CD14-positive monocyte (primary cell): ENCODE measurements at places on chromosomes 5 and 9. TPM values are rescaled to one million over a fixed set of nuclear protein-coding genes. Genes with fewer than 3 reads are reported as not detected.

The NR4A3 gene
- polyA plus RNA-seq: 0.88 TPM

The PCDHB11 gene
- not detected in 2 replicates for polyA plus RNA-seq

The AFAP1L1 gene
- not detected for polyA plus RNA-seq

The KCNMB1 gene
- 0.79 TPM for polyA plus RNA-seq

The LCN2 gene
- not detected for polyA plus RNA-seq

The LIFR gene
- not detected for polyA plus RNA-seq

DNA sequence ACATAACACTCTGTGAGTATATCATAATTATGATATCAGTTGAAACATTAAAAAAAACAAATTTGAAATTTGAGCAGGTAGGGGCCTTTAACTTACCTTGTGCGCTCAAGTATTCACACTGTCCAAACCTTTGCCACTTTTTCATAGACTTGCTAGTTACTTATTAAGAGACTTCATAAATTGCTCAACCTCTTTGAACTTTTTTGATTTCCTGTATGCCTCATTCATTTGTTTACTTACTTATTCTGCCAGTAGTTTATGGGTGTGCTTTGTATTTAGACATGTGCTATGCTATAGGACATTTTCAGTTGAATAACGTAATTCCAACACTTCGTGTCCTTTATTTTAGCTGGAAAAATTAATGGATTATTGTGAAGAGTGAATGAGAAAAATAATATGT lies 204.8 kb downstream of the HCN1 start:
- no peak for DNase-seq
- H3K36me3 ChIP-seq: no peaks in the 10 kb centered on the region
- no peaks in the 10 kb centered on the region for H3K4me1 ChIP-seq
- no peaks in the 10 kb centered on the region for H3K27me3 ChIP-seq
- no peak overlapping the region for H3K4me3 ChIP-seq
- H3K27ac ChIP-seq: no peak overlapping the region

- H3K27me3 ChIP-seq: no peaks in the 10 kb centered on the region
- no peak for DNase-seq
- H3K4me3 ChIP-seq: no peak overlapping the region
- no peaks in the 10 kb centered on the region for H3K36me3 ChIP-seq
- H3K4me1 ChIP-seq: no peaks in the 10 kb centered on the region
These were observed 16.4 kb upstream of the OMD start for GRCh38 chr9:92440751-92441046.

DNA sequence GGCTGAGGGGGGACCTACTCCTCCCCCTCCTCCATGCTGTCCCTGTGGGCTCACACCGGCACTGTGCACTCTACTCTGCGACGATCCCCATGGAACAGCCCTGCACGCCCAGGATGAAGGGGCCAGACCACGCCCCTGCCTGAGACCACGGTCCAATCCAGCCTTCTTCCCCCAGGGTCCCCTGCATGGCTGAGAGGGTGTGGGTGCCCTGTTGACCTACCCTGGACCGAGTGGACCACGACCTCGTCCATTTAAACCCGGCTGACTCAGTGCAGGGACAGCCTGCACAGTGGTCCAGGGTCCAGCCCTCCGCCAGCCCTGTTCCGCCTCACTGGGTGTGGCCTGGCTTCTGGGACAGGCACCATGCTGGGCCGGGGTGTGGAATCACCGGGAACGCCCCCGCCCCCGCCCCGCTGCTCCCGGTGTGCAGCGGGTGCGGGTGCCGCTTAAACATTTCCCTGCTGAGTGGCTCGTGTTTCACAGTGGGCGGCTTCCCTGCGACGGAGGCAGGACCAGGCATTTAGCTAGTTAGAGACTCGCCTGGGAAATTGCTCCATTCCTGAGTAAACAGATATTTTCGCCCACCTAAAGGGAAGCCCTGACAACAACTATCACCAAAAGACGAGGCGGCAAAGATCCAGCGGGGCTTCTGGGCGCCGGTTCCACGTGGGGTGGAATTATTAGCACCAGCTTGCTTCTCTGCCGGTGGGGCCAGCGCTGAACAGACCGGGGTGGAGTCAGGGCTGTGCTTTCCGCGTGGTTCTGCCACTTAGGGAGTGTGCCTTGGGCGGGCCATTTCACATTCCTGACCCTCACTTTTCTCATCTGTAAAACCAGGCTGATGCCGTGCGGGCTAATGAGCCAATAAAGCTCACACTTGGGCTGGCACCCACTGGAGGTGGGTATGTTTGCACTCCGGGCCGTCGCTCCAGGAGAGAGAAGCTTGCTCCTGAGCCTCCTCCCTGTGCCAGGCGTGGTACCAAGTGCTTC lies 22.6 kb downstream of the DBH start:
- no peaks in the 10 kb centered on the region for H3K36me3 ChIP-seq
- no peak for DNase-seq
- H3K4me1 ChIP-seq: no peaks in the 10 kb centered on the region
- H3K4me3 ChIP-seq: no peak overlapping the region
- no peaks in the 10 kb centered on the region for H3K27me3 ChIP-seq

- no peak overlapping the region for H3K4me3 ChIP-seq
- peaks cover 10% of the 10 kb centered on the region for H3K4me1 ChIP-seq
- DNase-seq: no peak
- no peak overlapping the region for H3K27ac ChIP-seq
- no peaks in the 10 kb centered on the region for H3K27me3 ChIP-seq
These were observed 9.3 kb downstream of the PRLR start for GRCh38 chr5:35220967-35221366.

DNA sequence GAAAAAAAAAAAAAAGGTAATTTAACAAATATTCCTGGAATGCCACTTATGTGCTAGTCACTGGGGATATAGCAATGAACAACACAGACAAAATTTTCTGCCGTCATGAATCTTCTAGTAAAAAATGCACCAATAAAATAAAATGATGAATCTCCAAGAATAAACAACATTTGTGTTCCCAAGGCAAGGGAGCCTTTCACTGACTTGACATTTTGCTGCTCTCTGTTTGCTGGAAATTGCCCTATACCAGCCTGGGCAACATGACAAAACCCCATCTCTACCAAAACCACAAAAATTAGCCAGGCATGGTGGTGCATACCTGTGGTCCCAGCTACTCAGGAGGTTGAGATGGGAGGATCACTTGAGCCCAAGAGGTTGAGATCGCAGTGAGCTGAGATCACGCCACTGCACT lies 64.5 kb upstream of the ERBIN start:
- H3K36me3 ChIP-seq: no peaks in the 10 kb centered on the region
- peaks cover 20% of the 10 kb centered on the region for H3K4me1 ChIP-seq
- no peak for DNase-seq
- no peak overlapping the region for H3K27ac ChIP-seq
- no peaks in the 10 kb centered on the region for H3K27me3 ChIP-seq

- no peak for DNase-seq
- no peaks in the 10 kb centered on the region for H3K4me1 ChIP-seq
- no peak overlapping the region for H3K27ac ChIP-seq
- no peak overlapping the region for H3K4me3 ChIP-seq
These were observed 1.1 kb downstream of the HTR1A start for GRCh38 chr5:63961125-63961597.

DNA sequence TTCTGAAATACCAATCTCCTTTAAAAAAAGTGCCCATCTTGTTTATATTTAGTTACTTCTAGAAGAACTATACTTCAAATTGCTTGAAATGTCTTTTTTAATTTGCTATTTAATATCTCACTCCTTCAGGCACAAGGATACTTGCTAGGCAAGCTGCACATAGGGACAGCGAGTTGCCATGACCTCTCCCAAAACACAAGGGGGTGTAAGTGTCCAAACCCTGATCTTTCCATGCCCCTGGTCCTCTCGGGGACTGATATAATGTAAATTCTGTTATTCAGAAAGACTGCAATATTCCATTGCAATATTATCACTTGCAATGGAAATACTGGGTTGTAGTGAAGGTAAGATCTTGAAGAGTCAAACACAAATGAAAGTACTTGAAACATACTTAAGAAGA lies 480.4 kb downstream of the CETN3 start:
- no peaks in the 10 kb centered on the region for H3K4me1 ChIP-seq
- H3K36me3 ChIP-seq: no peaks in the 10 kb centered on the region
- H3K27ac ChIP-seq: no peak overlapping the region

DNA sequence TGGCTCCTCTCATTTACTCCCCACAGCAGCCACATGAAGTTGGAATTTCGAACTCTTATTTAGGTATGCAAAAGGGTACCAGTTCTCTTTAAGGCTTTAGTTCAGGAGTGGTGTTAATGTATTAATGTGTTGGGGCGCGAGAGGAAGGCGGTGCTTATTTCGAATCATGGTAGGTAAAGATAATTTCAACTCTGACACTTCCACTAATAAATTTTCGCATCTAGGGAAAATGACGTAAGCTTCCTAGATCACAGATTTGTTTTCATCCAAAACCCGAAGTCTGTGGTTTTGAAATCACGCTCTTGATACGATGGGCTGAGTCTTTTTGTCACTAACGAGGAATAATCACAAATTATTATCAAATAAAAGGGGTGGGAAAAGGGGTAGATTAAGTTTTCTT lies 681 bp downstream of the PPWD1 start:
- H3K4me1 ChIP-seq: peaks cover 22% of the 10 kb centered on the region
- peaks cover 15% of the 10 kb centered on the region for H3K36me3 ChIP-seq
- H3K27ac ChIP-seq: peak overlapping the region; percentile 99

GRCh38 chr5:65292196-65292595 lies 189.5 kb downstream of the ADAMTS6 start:
- no peaks in the 10 kb centered on the region for H3K36me3 ChIP-seq
- no peak overlapping the region for H3K4me3 ChIP-seq
- no peak overlapping the region for H3K27ac ChIP-seq
- no peaks in the 10 kb centered on the region for H3K4me1 ChIP-seq
- H3K27me3 ChIP-seq: no peaks in the 10 kb centered on the region

DNA sequence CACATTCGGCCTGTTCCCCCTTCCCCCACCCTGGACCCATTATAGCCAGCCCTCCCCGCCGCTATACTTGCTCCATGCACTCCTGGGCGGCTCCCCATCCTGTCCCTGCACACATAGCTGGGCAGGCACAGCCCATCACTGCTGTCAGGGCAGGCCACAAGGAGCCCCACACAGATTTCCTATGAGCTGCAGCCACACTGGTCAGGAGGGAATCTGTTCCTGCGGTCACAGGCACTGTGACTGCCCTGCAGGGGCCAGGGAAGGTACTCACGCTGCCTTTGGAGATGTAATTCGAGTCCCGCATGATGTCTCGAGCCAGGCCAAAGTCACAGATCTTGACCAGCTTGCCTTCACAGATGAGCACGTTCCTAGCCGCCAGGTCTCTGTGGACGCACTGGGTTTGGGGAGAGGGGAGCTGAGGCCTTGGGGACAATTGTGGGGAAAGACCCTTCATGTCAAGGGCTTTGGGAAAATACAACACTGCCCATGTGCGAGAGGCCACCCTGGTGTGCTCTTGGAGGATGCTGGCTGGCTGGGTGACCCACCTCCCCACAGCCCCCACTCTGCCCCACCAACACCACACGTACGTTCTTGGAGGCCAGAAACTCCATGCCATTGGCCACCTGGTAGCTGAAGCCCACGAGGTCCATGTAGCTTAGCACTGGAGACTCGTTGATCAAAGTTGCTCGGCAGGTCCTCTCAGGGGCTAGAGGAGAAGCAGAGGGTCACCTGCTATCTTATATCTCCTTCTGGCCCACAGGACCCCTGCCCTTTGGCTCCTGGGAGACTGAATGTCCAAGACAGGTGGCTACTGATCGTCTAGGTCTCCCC lies 34.5 kb upstream of the CSF1R start:
- H3K4me1 ChIP-seq: peaks cover 50% of the 10 kb centered on the region
- DNase-seq: no peak
- H3K27ac ChIP-seq: no peak overlapping the region
- no peaks in the 10 kb centered on the region for H3K27me3 ChIP-seq
- no peak overlapping the region for H3K4me3 ChIP-seq

- no peak overlapping the region for H3K27ac ChIP-seq
- peaks cover 12% of the 10 kb centered on the region for H3K4me1 ChIP-seq
- no peak overlapping the region for H3K4me3 ChIP-seq
- no peaks in the 10 kb centered on the region for H3K27me3 ChIP-seq
- no peak for DNase-seq
These were observed 163.4 kb downstream of the GHR start for GRCh38 chr5:42586625-42587024.

- H3K27me3 ChIP-seq: no peaks in the 10 kb centered on the region
- no peak for DNase-seq
These were observed 28.2 kb downstream of the HAVCR1 start for GRCh38 chr5:157030692-157031091.

DNA sequence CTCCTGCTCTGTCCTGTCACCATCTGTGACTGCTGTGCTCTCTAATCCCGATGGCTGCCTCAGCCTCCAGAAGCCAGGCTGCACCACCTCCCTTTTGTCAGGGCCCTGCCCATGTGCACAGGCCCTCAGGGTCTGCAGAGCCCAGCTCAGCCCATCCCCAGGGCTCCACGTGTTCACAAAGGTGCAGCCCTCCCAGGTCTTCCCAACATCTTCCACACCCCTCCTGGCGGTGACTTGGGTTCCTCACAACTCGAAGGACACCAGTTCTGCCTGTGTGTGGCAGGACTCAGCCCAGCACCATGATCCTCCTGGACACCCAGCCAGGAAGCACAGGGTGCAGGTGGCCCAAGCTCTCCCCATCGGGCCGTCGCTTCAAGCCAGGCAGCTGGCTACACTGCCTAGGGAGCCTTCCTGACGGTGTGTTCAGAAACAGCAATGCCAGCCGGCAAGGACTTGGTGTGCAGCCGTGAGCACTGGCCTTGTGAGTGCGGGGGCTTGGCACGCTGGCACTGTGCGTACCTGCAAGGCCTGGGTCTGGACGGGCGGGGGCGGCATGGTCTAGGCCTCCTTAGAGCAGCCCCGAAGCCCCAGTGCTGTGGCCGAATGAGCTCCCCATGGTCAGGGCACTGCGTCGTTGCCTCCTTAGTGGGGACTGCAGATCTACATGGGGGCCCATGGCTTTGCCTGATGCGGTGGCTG lies 96.1 kb downstream of the MRPL36 start:
- no peaks in the 10 kb centered on the region for H3K36me3 ChIP-seq
- H3K27ac ChIP-seq: no peak overlapping the region
- H3K27me3 ChIP-seq: no peaks in the 10 kb centered on the region
- no peaks in the 10 kb centered on the region for H3K4me1 ChIP-seq
- H3K4me3 ChIP-seq: no peak overlapping the region
- DNase-seq: no peak

GRCh38 chr9:137665697-137666512 lies 47.1 kb downstream of the EHMT1 start:
- no peaks in the 10 kb centered on the region for H3K27me3 ChIP-seq
- H3K36me3 ChIP-seq: peaks cover 54% of the 10 kb centered on the region
- H3K27ac ChIP-seq: no peak overlapping the region
- H3K4me1 ChIP-seq: no peaks in the 10 kb centered on the region

GRCh38 chr9:92740009-92740408 lies 24.6 kb downstream of the BICD2 start:
- H3K4me3 ChIP-seq: peak overlapping the region; percentile 74
- no peaks in the 10 kb centered on the region for H3K36me3 ChIP-seq
- H3K27me3 ChIP-seq: no peaks in the 10 kb centered on the region
- H3K27ac ChIP-seq: peak overlapping the region; percentile 86
- H3K4me1 ChIP-seq: peaks cover 55% of the 10 kb centered on the region

- no peaks in the 10 kb centered on the region for H3K36me3 ChIP-seq
- H3K27me3 ChIP-seq: no peaks in the 10 kb centered on the region
- no peak overlapping the region for H3K4me3 ChIP-seq
- peaks cover 14% of the 10 kb centered on the region for H3K4me1 ChIP-seq
- H3K27ac ChIP-seq: no peak overlapping the region
These were observed 24.0 kb downstream of the ENC1 start for GRCh38 chr5:74616236-74617146.
